T-helper 1 cell (primary cell): ENCODE measurements at places on chromosomes 5 and 9.

GRCh38 chr5:151110122-151110681 is 29.4 kb upstream of the TNIP1 start:
- DNase-seq: no peak

GRCh38 chr9:137303893-137304382 is 1.9 kb upstream of the NRARP start:
- no peak for DNase-seq

DNA sequence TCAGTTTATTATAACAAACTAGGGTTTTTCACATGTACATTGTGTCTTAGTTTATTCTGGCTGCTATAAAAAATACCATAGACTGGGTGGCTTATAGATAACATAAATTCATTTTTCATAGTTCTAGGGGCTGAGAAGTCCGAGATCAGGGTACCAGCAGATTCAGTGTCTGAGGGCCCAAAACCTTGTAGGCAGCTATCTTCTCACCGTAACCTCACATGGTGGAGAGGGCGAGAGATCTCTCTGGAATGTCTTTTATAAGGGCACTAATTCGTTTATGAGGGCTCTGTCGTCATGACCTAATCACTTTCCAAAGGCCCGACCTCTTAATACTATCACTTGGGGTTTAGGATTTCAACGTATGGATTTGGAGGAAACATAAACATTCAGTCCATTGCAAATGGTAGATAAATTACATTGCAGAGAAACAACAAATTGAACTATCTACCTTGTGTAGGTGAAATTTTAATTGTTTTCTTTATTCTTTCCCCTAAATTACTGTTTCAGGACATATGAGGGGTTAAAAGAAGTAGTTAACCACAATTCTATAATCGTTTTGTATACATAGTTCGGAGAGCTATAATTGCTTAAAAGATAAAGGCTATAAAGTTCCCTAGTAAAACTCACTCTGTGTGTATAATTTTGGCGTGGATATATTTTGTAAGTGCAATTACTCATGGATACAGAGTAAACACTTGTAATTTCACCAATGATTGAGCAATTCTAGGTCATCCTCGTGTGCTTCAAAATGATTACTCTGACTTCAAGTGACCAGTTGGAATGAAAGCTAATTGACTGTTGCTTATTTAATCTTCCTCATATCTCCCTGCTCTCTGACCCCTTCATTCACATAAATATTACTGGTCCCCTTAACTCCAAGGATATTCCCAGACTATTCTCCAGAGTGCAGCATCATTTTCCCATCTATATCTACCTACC is 247.5 kb upstream of the TMEM161B start:
- DNase-seq: no peak

DNA sequence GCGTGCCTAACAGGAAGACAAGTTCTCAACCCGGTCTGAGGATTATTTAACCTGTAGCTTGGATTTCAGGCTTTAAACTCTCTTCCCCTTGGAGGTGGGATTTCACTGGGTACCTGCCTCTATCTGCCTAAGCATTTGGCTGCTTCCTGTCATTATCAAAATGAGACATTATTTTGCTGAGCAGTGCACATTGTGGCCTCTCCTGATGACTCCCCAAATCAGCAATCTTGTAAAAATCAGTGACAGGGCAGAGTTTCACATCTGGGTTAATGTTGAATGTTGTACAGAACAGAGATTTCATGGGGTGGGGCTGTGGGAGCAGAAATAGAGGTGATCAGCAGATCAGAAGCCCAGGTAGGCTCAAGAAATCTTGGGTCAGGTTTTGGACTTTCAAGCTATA is 605.9 kb downstream of the ELAVL2 start:
- DNase-seq: no peak

DNA sequence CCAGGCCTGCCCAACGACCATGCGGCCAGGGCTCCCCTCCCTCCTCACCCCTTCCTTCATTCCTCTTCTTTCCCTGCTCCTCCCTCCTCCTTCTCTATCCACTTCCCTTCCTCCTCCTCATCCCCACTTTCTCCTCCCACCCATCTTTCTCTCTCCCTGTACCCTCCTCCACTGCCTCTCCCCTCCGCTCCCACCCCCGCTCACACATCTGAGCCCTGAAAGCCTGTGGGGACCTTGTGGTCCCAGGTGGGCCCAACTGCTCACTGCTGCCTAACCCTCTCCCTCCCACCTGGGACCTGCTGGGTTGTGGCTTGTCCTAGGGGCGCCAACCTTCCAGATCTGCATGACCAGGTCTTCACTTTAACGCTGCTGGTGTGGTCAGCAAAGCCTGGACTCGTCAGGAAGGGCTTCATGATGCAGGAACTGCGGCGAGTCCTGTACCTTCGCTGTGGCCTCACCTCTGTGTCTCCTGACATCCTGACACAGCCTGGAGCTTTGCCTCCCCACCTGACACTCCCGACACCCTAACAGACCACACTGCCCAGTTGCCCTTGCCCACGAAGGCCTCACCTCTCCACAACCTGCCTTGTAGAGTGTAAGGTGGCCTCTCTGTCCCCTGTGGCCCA is 34.6 kb downstream of the C5orf15 start:
- no peak for DNase-seq

GRCh38 chr9:82021198-82021597 is 32.6 kb downstream of the SPATA31D1 start:
- DNase-seq: no peak

- no peak for DNase-seq
Observed at GRCh38 chr9:86201474-86202337, 57.8 kb downstream of the C9orf153 start.

DNA sequence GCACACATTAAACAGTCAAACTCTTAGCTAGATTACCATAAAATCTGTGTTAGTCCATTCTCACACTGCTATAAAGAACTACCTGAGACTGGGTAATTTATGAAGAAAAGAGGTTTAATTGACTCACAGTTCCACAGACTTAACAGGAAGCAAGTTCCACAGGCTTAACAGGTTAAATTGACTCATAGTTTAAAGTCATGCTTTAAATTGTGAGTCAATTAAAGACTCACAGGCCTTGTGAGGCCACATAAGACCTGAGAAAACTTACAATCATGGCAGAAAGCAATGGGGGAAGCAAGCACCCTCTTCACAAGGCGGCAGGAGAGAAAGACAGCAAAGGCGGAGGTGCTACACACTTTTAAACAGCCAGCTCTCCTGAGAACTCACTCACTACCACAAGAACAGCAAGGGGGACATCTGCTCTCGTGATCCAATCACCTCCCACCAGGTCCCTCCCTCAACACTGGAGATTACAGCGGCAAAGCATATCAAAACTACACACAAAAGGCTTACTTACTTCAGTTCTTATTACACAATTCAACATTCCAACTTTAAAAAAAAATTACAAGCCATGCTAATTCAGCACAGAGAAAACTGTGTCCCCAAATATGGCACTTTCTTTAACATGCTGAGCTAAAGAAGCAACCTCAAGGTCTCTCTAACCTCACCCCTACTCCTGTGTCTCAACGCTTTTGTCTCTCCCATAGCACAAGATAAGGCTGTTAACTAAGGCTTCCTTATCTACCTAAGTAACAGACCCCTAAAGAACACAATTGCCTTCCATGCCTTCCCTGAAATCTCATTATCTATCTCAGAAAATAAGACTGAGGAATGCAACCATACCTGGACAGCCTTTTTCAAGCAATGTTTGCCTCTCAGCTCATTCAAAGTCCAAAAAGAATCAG is 805.1 kb downstream of the NR2F1-AS1 start:
- no peak for DNase-seq

GRCh38 chr9:102514541-102514940 is 480.6 kb upstream of the CYLC2 start:
- DNase-seq: no peak

GRCh38 chr5:11069041-11069440 is 308.0 kb upstream of the DAP start:
- no peak for DNase-seq

GRCh38 chr5:79962575-79963222 is 28.4 kb downstream of the MTX3 start:
- DNase-seq: no peak

- DNase-seq: no peak
Observed at GRCh38 chr5:122405751-122406150, 93.7 kb downstream of the SNCAIP start.

GRCh38 chr9:129568560-129569501 is 52.1 kb downstream of the C9orf50 start:
- no peak for DNase-seq

- DNase-seq: no peak
Observed at GRCh38 chr5:128038643-128039042, 44.9 kb upstream of the SLC12A2 start.

- DNase-seq: no peak
Observed at GRCh38 chr9:130213911-130214761, 41.9 kb downstream of the NCS1 start.

DNA sequence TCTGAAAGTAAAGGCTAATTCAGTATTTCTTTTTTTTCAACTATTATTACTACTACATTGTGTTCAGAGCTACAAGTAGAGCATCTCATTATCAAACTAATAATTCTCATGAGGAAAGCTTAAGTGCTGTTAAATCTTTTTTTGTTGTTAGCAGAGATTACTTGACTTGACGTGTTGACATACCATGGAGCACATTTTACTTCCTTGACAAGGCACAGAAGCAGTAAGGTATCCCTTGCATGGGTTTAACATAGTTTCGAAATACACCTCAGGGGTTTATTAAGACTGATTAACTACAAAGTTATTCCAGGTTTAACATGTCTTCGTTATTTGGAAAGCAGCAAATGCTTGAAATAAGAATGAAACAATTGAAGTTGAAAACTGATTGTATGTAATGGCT is 7.0 kb downstream of the SPDL1 start:
- no peak for DNase-seq

DNA sequence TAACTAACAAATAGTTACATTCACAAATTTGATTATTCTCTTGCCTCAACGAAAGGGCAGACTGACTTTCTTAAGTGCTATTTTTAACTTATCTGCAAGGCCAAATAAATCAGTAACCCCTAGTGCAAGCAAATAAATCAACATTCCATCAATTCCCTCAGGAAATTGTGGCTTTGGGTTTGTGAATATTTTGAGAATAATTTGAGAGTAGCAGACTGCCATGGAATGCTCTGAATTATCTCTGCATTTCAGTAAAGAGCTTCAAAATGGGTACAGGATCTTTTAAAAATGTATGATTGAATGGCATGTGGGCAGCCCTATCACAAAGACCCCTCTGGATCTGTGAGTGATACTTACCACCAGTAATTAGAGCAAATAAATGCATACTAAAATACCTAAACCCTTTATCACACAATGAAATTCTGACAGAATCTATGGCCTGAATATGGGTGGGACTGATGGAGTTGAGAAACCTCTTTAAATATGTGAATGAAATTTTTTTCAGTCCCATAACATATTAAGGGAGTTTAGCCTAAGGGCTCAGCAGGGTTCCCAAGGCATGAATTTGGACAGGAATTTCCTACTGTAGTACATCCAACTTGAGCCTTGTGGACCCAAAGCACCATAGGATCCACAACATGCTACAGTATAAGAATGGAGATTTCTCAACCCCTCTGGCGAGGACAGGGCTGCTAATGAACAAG is 92.5 kb upstream of the ITGA2 start:
- no peak for DNase-seq
